ENCODE measurements at places on chromosomes 5 and 9.

- DNase-seq: no peak
Observed at GRCh38 chr9:33188711-33189110, 21.6 kb upstream of the B4GALT1 start.

- no peak for DNase-seq
Observed at GRCh38 chr5:59174248-59174844, 591.5 kb downstream of the RAB3C start.

DNA sequence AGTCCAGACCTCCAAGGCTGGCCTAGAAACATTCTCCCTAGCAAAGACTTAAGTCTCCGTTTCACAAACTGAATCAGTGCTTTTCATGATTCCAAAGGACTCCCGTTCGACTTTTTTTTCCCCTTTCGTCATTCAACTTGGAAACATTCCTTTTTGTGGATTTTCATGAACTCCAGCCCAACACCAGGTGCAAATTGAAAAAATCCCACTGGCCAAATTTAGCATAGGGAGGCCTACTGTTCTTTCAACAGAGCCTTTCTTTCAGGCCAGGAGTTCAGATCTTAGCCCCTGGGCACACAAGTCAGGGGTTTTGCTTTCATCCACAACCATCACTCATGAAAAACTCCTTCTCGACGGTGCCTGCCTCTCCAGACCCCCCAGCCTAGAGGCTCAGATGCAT is 285.3 kb downstream of the PIK3R1 start:
- no peak for DNase-seq

DNA sequence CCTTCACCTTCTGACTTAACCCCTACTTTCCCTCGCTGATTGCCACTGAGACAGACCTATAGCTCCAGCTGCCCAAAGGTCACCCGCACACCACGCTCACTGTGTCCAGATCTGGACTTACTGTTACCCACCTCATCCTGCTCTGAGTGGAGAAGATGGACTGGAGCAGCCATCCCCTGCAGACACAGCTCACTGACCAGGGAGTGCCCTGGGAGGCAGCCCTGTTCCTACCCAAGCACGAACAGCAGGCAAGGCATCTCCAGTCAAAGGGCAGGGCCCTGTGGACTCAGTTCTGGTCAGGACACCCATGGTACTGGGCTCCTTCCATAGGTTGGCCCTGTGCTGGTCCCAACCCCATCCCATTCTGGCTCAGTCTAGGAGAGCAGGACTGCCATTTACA is 9.5 kb upstream of the BARX1 start:
- DNase-seq: no peak

DNA sequence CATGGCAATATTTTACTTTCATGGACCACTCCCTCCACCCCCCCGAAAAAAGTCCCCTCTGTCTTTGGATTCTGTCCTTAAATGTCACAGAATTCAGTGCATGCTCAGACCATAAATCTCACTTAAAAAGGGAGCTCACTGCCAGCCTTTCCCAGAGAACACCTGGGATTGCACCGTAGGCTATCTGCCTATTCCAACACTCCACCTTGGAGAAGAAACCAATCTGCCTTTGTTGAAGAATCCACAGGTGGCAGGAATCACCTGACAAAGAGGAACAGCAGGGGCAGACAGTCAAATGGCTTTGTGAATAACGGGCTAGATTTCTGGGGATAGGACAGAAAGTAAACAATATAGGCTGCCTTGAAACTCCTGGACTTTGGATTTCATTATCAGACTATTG is 306.7 kb upstream of the BRINP1 start:
- DNase-seq: no peak

- DNase-seq: no peak
Observed at GRCh38 chr5:12125895-12126294, 221.6 kb upstream of the CTNND2 start.

- no peak for DNase-seq
Observed at GRCh38 chr9:90841213-90841612, 39.6 kb downstream of the SYK start.

DNA sequence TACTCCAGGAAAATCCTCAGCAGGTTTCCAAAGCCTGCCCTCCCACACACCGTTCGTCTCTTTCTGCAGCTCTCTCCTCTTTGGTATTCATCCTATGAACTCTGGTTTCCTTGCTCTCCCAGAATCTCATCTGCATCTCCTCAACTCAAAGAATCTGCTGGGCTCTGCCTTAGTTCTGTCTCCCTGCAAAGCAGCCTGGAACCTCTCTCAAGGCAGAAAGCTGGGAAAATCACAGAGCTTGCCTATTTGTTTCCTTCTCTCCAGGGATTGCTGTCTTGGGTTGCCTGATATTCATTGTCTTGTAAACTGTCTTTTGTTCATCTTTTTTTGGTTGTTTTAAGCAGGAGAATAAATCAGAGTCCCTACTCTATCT is 5.3 kb upstream of the ERAP2 start:
- no peak for DNase-seq

- no peak for DNase-seq
Observed at GRCh38 chr5:59767681-59768151, 125.8 kb downstream of the PDE4D start.

GRCh38 chr5:79002374-79002773 is 17.3 kb upstream of the ARSB start:
- DNase-seq: no peak

DNA sequence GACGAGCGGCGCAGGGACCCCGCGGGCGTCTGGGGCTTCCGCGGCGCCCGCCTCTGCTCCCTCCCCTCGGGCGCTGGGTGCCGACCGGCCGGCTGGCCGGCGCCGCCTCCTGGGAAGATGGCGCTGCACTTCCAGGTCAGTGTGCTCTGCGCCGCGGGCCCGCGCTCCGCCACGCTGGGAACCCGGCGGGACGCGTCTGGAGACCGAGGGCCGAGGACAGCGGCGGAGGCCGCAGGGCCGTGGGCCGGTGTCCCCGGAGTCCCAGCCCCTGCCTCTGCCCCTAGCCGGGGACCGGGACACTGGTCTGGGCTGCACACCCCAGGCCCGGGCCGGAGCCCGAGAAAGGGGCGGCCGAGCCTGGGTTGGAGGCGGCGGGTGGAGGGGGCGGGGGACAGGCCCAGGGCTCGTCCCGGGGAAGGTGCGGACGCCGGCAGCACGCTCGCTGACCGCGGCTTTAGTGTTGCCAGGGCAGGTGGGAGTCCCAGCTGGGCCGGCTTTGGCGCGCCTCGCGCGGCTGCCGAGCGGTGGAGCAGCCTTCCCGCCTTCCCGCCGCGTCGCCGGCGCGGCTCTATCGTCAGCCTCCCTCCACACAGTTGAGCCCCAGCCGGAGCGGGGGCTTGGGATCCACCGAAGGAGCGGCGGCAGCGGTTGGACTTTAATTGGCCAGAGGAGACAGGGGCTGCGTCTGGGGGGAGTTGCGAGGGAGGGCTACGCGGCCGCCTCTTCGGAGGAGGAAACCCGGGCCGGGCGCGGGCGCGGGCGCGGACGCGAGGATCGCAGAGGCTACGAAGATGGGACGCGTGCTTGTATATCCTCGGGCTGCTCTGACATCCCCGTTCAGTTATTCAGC is at the start of gene RANBP17:
Gene RANBP17 (plus strand): TSS at position 102 of the 850 bp plus-strand sequence.
- no peak for DNase-seq

GRCh38 chr5:43268188-43268820 is 44.9 kb downstream of the HMGCS1 start:
- DNase-seq: no peak

DNA sequence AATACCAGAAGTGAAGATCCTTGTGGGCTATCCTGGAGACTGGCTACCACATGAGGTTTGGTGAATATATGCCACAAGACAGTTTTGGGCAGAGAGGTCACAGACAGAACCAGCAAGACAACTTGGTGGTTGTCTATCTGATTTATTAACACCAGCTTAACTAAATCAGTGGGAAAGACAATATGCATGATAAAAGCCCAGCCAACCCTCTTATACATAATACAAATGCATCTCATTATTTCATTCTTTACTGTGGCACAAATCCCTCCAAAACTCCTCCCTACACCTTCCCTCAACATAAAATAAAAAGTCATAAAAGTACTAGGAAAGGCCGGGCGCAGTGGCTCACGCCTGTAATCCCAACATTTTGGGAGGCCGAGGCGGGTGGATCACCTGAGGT is 8.1 kb downstream of the HINT1 start:
- no peak for DNase-seq

DNA sequence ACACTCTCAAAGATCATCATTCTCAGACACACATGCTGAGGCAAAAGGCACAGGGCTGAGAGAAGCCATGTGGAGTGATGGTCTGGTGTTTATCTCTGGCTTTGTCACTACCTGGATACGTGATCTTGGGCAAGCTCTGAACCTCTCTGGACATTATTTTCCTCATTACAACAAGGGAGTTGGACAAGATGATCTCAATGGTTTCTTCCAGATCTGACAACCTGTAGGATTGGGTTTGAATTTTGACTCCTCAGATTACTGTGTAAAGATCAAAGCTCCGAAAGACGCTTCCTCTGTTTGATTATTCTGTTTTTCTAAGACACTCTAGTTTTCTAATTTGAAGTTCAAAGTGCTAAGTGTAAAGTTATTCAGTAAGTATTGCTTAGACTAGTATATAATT is 20.0 kb downstream of the NUDT2 start:
- DNase-seq: no peak

DNA sequence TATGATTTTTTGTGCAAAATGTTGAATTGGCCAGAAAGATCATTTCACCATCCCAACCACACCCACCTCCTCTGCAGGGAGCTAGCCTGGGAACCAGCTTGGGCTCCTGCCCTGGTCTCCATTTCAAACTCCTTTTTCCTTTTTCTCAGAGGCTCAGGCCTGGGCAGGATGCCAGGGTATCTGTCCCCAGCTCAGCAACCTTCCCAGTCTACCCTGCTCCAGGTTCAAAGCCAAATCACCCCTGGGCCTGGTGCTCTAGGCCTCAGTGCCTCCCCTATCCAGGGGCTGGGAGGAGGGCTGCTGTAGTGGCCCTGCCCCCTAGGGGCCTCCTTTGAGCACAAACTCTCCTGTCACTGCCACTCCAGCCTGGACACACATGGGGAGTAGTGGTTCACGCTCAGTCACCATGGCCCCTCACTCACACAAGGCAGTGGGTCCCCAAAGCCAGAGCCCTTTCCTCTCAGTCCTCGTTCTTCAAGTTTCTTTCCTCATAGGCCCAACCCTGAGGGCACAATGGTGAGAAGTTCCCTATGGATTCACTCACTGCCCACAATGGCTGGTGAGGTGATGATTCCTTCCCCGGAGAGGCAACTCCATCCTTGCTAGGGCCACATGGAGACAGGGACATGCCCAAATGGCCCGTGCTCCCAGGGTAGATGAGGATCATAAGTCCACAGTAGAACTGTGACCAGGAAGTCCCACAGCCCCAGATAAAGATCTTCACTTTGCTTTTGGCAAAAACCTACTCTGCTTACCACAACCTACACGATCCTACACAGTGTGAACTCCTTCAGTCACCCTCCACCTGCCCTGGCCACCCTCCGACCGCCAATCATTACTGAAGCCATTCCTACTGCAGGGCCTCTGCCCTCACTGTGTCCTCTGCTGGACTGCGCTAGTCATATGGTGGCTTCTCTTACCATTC is 1.6 kb upstream of the ST6GALNAC4 start:
- DNase-seq: no peak

- no peak for DNase-seq
Observed at GRCh38 chr5:91269198-91269597, 113.9 kb downstream of the ARRDC3 start.

DNA sequence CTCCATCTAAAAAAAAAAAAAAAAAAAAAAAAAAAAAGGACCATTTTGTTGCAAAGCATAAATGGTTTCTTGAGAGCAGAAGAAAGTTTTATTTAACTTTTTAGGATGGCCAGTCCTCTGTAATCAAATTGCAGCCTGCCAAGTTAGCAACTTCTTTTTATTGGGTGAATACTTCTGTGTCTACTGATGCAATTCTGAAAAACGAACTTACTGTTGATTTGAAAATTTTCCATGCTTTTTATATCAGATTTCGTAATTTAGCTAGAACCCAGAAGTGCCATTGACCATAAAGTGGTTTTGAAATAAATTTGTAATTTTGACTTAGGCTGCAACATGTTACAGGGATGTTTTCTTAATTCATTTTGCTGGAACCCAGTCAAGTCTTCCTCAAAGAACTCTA is 269.1 kb upstream of the ACTBL2 start:
- DNase-seq: no peak

GRCh38 chr9:71911908-71912335 is 483 bp downstream of the C9orf85 start:
- no peak for DNase-seq

DNA sequence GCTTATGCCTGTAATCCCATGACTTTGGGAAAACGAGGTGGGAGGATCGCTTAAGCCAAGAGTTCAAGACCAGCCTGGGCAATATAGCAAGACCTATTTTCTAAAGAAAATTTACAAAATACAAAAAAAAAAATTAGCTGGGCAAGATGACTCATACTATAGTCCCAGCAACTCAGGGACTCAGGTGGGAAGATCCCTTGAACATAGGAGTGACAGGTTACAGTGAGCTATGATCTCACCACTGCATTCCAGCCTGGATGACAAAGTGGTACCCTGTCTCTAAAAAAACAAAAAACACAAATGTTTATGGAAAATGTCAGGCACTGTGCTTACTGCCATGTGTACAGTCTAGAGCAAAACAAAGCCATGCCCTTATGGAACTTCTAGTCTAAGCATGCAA is 823.3 kb upstream of the DMAC1 start:
- DNase-seq: no peak

DNA sequence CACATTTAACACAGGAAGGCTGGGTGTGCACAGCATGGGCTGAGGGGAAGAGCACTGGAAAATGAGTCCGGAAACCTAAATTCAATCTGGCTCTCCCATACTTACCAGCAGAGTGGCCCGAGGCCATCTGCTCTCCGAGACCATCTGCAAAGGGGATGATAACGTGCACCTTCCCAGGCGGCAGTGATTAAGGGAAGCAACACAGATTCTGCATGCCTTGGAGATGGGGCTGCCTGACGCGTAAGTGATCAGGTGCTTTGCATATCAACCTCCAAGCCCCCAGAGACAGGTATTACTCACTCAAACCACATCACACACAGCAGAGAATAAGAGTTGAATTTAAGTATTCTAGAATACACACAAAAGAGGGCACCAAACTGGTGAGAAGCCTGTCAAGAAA is 9.1 kb downstream of the EPB41L4B start:
- no peak for DNase-seq

GRCh38 chr5:14168144-14168792 is 25.1 kb downstream of the TRIO start:
- no peak for DNase-seq

- no peak for DNase-seq
Observed at GRCh38 chr9:86700629-86701028, 246.7 kb downstream of the GAS1 start.

GRCh38 chr5:39423331-39423751 is 1.4 kb downstream of the DAB2 start:
- no peak for DNase-seq

DNA sequence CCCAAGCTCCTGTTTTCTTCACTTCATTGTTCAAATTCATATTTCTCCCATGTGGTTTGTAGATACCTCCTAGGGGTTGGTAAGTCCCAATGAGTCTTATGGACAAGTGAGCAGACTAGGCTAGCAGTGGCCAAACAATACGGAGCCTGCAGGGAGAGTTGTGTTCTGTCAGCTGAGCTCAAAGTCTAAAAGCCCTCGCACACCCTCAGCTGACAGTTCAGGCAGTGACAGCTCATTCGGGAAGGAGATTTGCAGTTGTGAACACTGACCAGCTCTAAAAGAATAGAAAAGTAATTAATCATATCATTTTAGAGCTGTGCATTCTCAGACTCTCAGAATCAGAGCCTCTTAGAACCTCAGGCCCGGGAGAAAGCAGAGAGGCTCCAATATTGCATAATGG is 95.1 kb downstream of the SH3TC2 start:
- no peak for DNase-seq
